ENCODE measurements at places on chromosomes 2 and 18. TPM values are rescaled to one million over a fixed set of nuclear protein-coding genes. Genes with fewer than 3 reads are reported as not detected.

DNA sequence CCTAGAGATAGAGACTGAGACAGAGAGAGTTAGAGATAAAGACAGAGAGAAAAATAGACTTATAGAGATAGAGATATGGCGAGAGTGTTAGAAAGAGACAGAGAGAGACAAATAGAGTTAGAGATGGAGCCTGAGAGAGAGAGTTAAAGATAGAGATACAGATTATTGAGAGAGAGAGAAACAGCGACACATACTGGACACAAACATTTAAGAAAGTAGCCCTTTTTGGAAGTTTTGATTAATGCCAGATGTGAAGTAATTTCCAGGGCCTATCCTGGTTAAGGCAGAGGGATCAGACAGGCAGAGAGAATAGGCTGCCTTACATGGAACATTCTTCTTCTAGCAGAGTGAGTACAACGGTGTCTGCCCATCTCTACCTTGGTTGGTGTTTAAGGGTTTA is 311.6 kb upstream of the CDH7 start:
- no peak for DNase-seq

DNA sequence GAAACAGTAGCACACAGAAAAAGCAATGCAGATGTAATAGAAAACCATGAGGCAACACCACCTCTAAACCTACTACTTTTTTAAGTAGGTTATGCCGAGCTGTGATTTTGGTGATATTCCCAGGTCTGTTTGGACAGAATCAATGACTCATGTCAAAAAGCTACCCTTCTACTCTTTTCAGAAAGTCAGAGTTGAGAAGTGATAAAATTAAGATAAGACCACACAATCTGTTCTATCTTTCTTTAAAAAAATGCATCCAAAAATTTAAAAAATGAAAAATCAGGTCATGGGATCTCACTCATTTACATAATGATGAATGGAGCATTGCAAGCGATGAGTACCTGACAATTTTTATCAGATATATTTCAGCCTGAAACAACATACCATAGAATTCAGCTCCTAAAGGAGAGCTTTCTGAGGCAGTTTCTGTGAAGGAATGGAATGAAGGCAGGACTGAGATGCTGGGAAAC is 826.3 kb downstream of the BCL11A start:
- DNase-seq = no peak

GRCh38 chr18:77304268-77304667 is 54.6 kb downstream of the GALR1 start:
- DNase-seq = no peak

DNA sequence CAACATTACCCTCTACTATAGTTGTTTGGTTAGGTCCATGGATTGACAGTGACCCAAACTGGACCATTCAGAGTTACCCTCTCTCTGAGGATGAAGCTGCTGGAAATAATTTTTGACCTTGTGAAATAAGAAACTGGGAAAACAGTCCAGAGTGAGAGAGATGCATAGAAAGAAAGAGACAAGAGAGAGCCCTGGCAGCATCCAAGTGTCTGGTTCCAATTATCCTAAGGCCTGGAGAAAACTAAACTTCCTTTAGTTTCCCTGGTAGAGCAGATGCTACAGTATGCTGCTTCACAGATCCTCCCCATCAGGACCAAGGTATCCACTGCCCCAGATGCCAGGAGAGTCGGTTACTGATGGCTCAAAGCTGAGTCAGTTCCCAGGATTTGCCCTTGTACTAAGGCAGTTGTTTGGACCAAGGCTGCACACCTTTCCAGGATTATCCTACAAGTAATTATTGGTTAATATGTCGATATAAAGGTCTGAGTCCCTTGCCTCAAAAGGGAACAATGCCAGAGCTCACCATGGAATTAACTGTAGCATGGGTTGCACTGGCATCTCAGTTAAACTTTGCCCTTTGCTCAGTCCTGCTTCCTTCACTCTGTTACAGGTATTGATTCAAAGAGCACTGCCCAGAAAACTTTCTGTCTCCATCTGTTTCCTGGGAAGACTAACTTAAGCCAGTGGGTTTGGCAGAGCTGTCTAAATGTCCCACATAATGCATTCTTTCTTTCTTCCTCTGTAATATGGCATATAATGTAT is 14.6 kb upstream of the CHN1 start:
- DNase-seq = no peak

- no peak for DNase-seq
These were observed 302.7 kb upstream of the TNP1 start for GRCh38 chr2:217162533-217162932.

DNA sequence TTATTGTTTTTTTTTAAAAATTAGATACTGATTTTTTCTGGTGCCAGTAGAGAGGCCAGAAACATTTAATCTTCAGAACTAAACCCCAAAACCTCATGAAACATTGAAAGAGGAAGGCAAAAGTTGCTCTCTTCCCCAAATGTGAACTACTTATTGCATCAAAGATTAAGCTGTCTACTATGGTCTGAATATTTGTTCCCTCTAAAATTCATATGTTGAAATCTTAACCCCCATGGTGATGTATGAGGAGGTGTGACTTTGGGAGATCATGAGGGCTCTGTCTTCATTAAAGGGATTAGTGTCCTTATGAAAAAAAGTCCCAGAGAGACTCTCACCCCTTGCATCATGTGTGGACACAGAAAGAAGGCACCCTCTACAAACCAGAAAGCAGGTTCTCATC is 28.2 kb upstream of the SLC8A1 start:
- DNase-seq = no peak

DNA sequence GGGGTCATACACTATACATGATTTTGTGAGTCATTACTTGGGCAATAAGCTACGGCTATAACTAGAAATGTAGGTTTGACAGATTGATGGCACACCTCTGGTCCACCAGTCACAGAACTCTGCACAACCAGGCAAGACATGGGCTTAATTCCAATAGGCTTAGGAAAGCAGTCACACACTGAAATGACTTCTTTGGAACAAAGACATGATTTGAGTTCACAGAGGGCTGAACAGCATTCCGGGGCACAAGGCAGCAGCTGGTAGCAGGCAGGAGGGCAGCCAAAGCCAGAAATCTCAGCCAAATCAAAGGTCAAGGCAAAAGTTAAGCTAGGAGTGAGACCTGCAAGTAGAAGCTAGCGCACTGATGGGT is 27.4 kb downstream of the FABP1 start:
- no peak for DNase-seq

GRCh38 chr18:58993260-58993659 is 128.6 kb downstream of the ZNF532 start:
- DNase-seq = no peak

DNA sequence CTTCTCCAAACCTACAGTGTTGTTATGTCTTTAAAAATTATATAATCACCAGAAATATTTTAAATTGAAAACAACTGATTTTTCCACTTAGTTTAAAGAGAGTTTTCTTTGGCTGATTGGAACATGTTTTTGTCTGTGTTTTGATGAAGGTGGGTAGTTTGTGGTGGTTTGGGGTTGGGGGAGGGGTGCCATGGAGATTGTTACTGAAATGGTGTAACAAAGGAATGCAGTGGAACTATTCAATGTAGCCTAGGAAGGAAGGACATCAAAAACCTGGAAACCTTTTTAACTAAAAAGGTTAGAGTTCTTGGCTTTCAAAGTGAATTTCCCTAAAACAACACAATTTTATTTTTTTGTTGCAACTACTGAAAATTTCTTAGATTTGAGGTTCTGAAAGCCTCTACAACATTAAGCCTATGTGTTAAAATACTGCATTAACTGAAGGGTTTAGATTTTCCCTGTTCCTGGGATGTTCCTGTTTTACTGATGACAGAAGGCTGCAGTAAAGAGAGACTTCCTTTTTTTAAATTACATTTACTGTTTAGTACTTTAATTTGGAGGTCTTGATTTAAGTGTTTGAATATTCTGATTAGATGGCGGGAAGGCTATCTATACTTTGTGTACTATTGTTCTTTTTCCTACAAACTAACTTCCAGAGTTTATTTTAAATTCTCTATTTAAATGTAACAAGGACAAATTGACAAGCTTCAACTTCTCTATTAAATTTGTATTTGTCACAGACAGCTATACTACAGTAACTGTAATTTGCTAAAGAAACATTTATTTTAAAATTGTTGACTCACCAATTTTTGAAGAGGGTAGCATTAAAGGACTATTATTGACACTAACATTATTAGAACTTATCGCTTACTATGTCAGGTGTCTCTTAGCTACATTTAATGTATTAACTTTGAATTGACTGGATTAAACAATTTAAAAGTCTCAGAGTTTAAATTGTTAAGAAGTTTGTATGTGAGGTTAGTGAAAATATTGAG is 87.7 kb downstream of the LIMS1 start:
- DNase-seq = no peak

GRCh38 chr2:60861736-60862135 is 19.6 kb upstream of the REL start:
- DNase-seq = no peak

DNA sequence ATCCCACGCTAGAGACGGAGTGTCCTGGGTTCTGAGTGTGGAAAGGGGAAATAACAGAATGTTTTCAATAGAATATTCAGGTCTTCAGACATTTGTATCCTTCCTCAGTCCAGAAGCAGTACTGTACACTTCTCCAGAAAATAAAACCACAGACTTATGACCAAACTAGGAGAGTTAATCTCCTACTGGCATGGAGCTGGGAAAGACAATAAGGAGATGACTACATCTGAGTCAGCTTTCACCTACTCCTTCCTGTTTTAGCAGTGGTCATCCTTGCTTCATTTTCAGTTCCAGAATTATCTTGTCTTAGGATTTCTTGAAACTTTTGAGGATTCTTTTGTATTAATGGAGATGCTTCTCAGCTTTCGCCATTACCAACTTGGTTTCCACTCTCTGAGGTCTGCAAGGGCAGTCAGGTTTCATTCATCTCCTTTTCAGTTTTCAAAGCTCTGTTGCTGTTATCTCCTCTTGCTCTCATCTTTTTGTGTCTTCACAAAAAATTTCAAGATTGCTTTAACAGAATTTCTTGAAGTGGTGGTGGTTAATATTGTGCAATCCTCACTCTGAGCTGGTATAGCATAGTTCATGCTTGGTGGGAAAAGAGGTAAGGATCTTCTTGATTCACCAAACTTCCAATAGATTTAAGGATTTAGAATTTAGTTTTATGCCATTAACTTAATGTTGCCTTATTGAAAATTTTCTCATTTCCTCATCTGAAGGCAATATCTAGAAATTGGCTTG is 23.7 kb upstream of the NR4A2 start:
- no peak for DNase-seq

GRCh38 chr18:33840212-33840593 is 262.2 kb downstream of the ASXL3 start:
- no peak for DNase-seq

GRCh38 chr2:100556746-100557145 is 6.0 kb upstream of the PDCL3 start:
- DNase-seq = no peak

DNA sequence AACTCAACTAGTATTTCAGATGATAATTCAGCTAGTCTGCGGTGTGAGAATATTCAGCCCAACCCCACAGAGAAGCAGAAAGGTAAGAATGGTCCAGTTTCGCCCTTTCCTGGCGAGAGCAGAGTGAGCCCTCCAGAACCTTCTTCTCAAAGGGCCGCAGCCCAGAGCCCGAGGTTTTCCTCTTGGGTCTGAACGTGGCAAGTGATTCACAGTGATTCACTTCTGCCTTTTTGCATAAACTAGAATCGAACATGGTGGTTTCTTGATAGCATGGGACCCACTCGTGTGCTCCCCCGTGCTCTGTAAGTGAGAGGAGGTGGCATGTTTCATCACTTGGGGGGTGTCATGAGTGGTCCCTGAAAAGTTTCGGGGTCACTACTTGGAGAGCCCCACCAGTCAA is 24.2 kb downstream of the TRAF3IP1 start:
- DNase-seq = no peak

DNA sequence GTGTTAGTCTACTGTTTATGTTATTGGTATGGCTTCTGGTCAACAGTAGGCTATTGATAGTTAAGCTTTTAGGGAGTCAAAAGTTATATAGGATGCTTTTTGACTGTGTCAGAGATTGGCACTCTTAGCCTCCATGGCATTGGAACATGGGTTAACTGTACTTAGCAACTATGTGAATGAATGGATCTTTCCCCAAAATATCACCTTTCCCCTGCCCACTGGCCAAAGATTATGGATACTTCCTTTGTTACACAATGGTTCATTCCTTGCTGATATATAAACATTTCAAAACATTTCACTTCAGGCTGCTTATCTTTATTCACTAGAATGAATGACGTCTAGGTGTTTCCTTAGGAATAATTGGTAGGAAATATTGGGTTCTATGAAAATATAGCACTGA is 62.1 kb upstream of the DOCK10 start:
- DNase-seq = no peak

DNA sequence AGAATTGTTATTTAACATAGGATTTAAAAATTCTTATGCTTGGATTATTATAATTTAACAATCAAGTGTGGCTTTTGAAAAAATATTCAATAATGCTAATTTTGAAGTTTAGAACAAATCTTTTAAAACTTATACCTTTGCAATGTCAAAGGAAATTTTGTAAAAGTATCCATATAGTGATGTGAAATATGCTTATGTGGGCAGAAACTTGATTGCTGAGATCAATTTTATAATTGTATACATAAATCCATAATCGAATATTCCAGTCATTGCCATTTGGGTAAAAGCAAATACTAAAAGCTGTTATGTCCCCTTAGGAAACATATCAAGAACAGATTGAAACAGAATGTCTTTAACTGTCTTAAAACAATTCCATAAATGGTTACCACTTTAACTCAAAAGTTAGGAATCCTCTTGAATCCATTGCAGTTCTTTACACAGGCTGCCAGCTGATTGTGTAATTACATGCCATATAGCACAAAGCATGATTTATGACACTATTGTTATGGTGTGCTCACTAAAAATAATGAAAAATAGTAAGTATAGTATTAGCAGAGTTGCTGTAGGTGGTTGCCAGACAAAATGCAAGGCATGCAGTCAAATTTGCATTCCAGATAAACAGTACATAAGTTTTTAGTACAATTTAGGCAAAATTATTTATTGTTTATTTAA is 24.2 kb downstream of the PLCL1 start:
- DNase-seq = no peak

DNA sequence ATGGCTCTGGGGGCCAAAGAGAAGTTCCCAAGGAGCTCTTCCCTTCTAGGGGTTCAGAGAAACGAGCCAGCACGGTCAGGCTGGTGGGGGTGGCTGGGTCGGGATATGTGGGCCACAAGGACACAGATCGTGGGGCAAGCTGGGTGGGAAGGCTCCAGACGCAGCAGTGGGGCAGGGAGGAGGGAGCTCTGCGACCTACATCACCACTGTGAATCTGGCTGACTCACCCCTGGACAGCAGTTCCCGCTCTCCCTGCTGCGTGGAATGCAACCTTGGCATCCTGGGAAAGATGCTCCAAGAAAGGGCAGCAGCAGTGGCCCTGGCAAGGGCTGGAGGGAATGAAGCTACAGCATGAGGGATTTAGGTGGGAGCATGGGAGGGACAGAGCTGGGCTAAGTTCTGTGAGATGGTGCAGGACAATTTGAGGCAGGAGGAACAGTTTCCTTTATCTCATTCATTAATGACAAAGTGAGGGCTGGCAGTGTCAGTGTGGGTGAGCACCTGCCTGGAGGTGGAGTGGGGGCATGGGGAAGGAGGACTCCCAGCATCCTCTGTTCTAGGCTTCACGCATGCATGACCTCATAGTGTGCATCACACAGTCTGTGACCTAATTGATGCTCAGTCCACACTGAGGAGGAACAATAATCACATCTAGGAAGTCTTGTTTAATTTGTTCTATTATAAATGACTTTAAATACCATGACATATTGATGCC is 25.0 kb downstream of the CELF4 start:
- DNase-seq = no peak

VIT gene
- total RNA-seq = not detected

GCKR gene
- 0.29 TPM for total RNA-seq

ERCC3 gene
- total RNA-seq = 26.7 TPM

IL37 gene
- not detected for total RNA-seq

LYG2 gene
- not detected for total RNA-seq

LINC00305 gene
- total RNA-seq = not detected

PTRHD1 gene
- 19.6 TPM for total RNA-seq

CROCC2 gene
- total RNA-seq = not detected

Measured in mucosa of descending colon (tissue), 3 donors.